ENCODE measurements at places on chromosomes 13 and 19. TPM values are rescaled to one million over a fixed set of nuclear protein-coding genes. Genes with fewer than 3 reads are reported as not detected.

Gene METTL21C
- total RNA-seq, result not detected

Gene WDR87
- not detected for total RNA-seq

GRCh38 chr13:44385847-44386246, 12.2 kb downstream of the SERP2 start:
- DNase-seq, result no peak
- H3K27ac ChIP-seq, result no peak overlapping the region

- H3K4me1 ChIP-seq, result no peaks in the 10 kb centered on the region
- no peak for DNase-seq
- no peak overlapping the region for H3K27ac ChIP-seq
- H3K4me3 ChIP-seq, result no peak overlapping the region
These were observed 1773.8 kb downstream of the PCDH9 start for GRCh38 chr13:65456150-65456912.

Gene SAFB
- 48.4 TPM for total RNA-seq

GRCh38 chr13:99528547-99528946, 27.3 kb downstream of the TM9SF2 start:
- peaks cover 17% of the 10 kb centered on the region for H3K36me3 ChIP-seq
- no peaks in the 10 kb centered on the region for H3K27me3 ChIP-seq
- no peaks in the 10 kb centered on the region for H3K4me1 ChIP-seq
- H3K27ac ChIP-seq, result no peak overlapping the region

DNA sequence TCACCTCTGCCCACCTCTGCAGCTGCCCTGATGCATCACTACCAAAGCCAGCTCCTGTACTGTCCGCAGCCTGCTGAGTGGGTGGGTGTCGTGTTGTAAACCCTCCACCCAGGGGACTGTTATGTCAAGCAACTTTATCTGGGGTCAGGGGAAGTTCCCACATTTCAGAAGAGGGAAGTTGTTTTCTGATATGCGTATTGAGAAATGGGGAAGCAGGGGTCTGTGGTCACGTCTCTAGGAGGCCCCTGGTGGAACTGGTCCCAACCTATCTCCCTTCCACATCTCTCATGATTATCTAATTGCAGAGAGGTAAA, 31.2 kb downstream of the CLEC17A start:
- DNase-seq, result no peak
- H3K4me3 ChIP-seq, result no peak overlapping the region
- no peaks in the 10 kb centered on the region for H3K36me3 ChIP-seq
- H3K27ac ChIP-seq, result no peak overlapping the region
- H3K27me3 ChIP-seq, result no peaks in the 10 kb centered on the region
- H3K4me1 ChIP-seq, result no peaks in the 10 kb centered on the region

- H3K4me1 ChIP-seq, result no peaks in the 10 kb centered on the region
- no peaks in the 10 kb centered on the region for H3K27me3 ChIP-seq
- DNase-seq, result no peak
- no peaks in the 10 kb centered on the region for H3K36me3 ChIP-seq
- H3K27ac ChIP-seq, result no peak overlapping the region
These were observed 225.7 kb downstream of the LMO7 start for GRCh38 chr13:75861786-75862185.

DNA sequence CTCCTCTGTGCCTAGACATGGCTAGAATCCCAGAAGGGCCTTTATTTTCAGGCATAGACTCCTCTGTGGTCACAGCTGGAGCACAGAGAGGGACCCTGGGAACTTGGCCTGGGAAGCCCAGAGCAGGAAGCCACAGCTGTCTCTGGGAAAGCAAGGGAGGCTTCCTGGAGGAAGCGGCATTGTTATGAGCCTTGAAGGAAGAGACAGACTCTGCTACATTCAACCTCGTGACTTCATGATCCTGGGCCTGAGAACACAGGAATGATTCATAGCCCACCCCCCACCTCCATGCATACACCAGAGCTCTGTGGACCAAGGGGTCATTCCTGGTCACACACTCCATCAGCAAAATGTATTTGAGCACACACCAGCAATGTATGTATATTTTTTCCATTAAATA, 8.6 kb downstream of the RDH8 start:
- no peak overlapping the region for H3K4me3 ChIP-seq
- H3K4me1 ChIP-seq, result no peaks in the 10 kb centered on the region
- no peak for DNase-seq
- H3K27me3 ChIP-seq, result no peaks in the 10 kb centered on the region
- no peaks in the 10 kb centered on the region for H3K36me3 ChIP-seq

DNA sequence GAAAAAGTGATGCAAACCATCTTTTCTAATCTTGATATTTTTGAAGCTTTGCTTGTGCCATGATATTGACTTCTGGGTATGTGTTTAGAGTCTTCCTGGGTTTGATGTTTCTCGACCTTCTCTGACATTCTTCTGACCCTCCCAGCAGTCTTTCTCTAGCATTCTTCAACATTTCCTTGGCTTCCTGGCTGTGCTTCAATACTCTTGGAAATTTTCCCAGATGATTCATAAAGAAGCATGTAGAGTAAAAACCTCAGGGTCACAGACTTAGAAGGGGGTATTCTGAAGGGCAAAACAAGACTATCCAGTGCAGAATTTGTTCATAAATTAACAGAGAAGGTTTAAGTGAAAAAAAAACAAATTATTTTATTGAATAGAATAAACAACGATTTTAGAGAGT, 946.3 kb upstream of the PCDH9 start:
- no peak overlapping the region for H3K4me3 ChIP-seq
- no peak for DNase-seq
- no peaks in the 10 kb centered on the region for H3K27me3 ChIP-seq
- H3K4me1 ChIP-seq, result peaks cover 9% of the 10 kb centered on the region
- H3K27ac ChIP-seq, result no peak overlapping the region
- no peaks in the 10 kb centered on the region for H3K36me3 ChIP-seq

DNA sequence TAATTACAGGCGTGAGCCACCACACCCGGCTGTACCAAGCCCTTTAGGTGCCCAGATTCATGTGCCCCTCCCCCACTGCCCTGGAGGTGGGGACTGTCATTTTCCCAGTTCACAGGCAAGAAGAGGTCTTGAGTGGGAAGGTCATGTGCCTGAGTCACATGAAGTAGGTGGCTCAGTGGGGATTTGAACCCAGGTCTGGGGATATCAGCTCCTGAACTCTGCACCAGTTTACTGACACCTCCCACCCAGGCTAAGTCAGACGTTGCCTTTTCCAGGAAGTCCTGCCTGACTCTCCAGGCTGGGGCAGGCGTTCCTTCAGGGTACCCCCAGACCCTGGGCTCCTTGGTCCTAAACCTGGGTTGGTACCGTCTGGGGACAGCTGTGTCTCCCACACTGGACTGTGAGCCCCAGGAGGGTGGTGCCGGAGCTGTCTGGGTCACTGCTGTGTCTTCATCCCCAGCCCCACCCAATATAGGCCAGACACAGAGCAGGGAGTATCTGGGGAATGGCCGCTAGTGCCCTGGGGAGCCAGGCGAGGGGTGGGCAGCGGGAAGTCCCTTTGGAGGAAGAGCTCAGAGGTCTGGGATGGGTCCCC, 8.6 kb downstream of the VASP start:
- H3K4me3 ChIP-seq, result no peak overlapping the region
- H3K4me1 ChIP-seq, result peaks cover 80% of the 10 kb centered on the region
- no peak for DNase-seq
- H3K27ac ChIP-seq, result peak overlapping the region; percentile 81
- H3K36me3 ChIP-seq, result peaks cover 37% of the 10 kb centered on the region

DNA sequence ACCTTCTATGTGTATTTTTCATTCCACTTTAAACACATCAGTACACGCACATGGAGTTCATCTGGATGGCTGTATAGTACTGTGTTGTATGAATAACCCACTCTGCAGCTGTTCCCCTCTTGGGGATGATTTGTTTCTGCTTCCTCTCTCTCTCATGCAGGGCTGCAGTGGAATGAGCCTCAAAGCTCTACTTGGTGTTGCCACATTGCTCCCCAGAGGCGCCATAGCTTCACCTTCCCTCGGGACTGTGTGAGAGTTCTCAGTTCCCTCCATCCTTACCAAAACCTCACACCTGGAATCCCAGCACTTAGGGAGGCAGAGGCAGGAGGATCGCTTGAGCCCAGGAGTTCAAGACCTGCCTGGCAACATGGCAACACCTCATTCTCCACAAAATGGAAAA, 28.4 kb upstream of the GPR183 start:
- H3K27me3 ChIP-seq, result no peaks in the 10 kb centered on the region
- no peaks in the 10 kb centered on the region for H3K4me1 ChIP-seq
- no peak overlapping the region for H3K27ac ChIP-seq
- H3K36me3 ChIP-seq, result no peaks in the 10 kb centered on the region

DNA sequence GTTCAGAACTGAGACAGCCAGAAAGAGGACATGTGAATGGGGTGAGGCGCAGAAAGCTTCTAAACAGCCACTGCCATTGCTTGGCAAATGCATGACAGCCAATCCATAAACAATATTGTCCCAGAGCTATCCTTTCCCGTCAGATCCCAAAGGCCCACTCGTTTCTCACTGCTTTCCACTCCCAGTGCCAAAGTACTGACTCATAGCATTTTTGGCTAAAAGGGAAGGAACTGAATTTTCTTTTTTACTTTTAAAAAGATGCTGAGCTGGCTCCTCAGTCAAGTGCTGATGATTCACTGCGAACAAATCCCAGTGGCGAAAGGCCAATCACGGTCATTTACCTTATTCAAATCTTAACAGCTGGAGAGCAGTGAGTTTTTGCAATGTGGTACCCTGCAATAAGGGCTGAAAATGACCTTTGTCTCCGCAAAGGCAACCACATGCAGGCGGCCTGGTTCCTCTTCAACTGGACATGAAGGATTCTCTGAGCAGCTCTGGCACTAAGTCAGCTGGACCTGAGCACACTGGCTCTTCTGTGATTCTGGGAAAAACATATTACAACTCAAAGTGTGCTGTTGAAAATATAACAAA, 151.7 kb downstream of the DCLK1 start:
- H3K27ac ChIP-seq, result peak overlapping the region; percentile 70
- H3K4me3 ChIP-seq, result no peak overlapping the region
- no peaks in the 10 kb centered on the region for H3K36me3 ChIP-seq
- DNase-seq, result peak; percentile 96
- no peaks in the 10 kb centered on the region for H3K27me3 ChIP-seq
- H3K4me1 ChIP-seq, result peaks cover 18% of the 10 kb centered on the region

GRCh38 chr13:95154413-95154886, 146.8 kb downstream of the ABCC4 start:
- H3K4me3 ChIP-seq, result no peak overlapping the region
- DNase-seq, result no peak
- no peak overlapping the region for H3K27ac ChIP-seq

- no peaks in the 10 kb centered on the region for H3K4me1 ChIP-seq
- no peak overlapping the region for H3K27ac ChIP-seq
- DNase-seq, result no peak
These were observed 21.2 kb upstream of the OBI1 start for GRCh38 chr13:78680115-78680561.

All from esophagus muscularis mucosa (tissue), 4 donors.